ENCODE measurements at places on chromosomes 3 and 15. TPM values are rescaled to one million over a fixed set of nuclear protein-coding genes. Genes with fewer than 3 reads are reported as not detected.

DNA sequence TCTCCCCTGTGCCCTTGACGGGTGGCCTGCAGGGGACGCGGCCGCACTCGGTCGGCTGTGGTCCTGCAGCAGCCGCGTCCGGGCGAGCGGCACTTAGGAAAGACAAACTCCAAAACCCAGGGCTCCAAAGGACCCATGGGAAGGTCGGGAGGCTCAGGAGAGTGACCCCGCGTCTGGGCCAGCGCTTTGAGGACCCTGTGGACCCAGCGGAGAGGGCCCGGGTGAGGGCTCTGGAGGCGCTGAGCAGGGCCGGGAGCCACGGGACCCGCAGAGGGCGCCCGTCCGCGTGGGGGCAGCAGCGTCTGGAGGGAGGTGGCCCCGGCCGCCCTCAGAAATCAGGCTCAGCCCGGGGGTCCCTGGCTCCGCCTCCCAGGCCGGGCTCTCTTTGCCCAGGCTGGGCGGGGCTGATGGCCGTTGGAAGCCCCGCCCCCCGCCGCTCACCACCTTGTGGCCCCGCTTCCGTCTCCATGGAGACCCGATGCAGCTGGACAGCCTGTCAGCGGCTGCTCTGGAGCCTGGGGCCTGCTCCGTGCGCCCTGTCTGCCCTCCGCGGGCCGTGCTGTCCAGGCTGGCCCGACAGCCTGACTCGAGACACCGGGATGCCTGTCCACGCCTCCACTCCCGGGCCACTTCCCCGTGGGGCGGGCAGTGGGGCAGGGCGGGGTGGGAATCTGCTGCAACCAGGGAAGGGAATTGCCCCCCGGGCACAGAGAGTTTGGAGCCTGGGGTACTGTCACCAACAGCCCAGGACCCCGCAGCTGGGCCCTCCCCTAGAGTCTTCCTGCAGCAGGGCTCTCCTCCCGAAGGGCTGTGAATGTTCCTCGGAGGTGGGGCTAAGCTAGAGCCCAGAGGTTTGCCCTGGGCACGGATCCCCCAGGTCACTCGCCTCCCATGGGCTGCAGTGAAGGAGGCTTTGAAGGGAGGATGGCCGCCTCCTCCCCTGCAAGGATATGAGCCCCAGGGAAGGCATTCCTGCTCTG lies 34.8 kb upstream of the RPL32 start:
- no peaks in the 10 kb centered on the region for H3K36me3 ChIP-seq
- H3K4me1 ChIP-seq, result no peaks in the 10 kb centered on the region
- no peak for DNase-seq
- no peak overlapping the region for H3K4me3 ChIP-seq
- H3K27ac ChIP-seq, result no peak overlapping the region

- no peaks in the 10 kb centered on the region for H3K27me3 ChIP-seq
- no peak overlapping the region for H3K27ac ChIP-seq
- no peak for DNase-seq
These were observed 13.9 kb upstream of the ANPEP start for GRCh38 chr15:89828281-89829145.

DNA sequence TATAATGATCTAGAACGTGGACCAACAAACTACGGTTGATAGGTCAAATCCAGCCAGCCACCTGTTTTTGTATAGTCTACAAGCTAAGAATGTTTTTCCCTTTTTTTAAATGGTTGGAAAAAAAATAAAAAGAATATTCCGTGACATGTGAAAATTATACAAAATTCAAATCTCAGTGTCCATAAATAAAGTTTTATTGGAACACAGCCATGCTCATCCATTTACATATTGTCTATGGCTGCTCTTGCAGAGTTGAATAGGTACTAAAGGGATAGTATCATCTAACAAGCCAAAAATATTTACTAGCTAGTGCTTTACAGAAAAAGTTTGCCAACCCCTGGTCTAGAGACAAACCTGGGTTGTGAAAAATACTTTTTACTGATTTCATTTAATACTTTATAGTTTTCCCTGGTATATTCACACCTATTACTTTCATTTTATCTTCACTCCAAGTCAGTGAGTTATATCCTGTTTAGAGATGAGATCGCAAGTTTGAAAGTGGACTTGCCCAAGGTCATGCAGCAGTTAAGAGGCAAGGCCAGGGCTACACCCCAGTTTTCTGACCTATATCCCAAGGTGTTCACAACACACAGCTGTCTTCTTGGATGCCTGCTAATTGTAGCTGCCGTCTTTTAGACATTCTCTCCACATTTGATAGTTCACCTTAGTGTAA lies 58.4 kb downstream of the IGF2BP2 start:
- no peaks in the 10 kb centered on the region for H3K36me3 ChIP-seq
- peaks cover 2% of the 10 kb centered on the region for H3K4me1 ChIP-seq
- no peak overlapping the region for H3K27ac ChIP-seq
- no peak overlapping the region for H3K4me3 ChIP-seq

DNA sequence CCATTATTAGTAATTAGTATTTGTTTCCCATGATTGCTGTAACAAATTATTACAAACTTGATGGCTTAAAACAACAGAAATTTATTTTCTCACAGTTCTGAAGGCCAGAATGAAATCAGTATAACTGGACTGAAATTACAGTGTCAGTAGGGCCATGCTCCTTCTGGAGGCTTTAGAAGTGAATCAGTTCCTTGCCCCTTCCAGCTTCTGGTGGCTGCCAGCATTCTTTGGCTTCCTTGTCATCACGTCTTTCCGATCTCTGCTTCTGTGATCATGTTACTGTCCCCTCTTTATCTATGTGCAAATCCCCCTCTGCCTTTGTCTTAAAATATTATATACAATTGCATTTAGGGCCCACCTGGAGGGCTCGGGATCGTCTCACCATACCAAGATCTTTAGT lies 92.0 kb downstream of the FOXB1 start:
- no peak overlapping the region for H3K4me3 ChIP-seq
- H3K36me3 ChIP-seq, result no peaks in the 10 kb centered on the region
- peaks cover 7% of the 10 kb centered on the region for H3K27me3 ChIP-seq
- no peak overlapping the region for H3K27ac ChIP-seq
- no peak for DNase-seq
- no peaks in the 10 kb centered on the region for H3K4me1 ChIP-seq

GRCh38 chr15:33722005-33722672 lies 246.2 kb upstream of the CHRM5 start:
- no peaks in the 10 kb centered on the region for H3K36me3 ChIP-seq
- H3K4me1 ChIP-seq, result no peaks in the 10 kb centered on the region
- DNase-seq, result no peak
- no peak overlapping the region for H3K4me3 ChIP-seq
- no peak overlapping the region for H3K27ac ChIP-seq

- peaks cover 17% of the 10 kb centered on the region for H3K27me3 ChIP-seq
- no peak overlapping the region for H3K4me3 ChIP-seq
- H3K27ac ChIP-seq, result peak overlapping the region; percentile 31
- H3K4me1 ChIP-seq, result peaks cover 12% of the 10 kb centered on the region
- no peak for DNase-seq
- H3K36me3 ChIP-seq, result no peaks in the 10 kb centered on the region
These were observed 58.3 kb downstream of the EPHB3 start for GRCh38 chr3:184619787-184620430.

DNA sequence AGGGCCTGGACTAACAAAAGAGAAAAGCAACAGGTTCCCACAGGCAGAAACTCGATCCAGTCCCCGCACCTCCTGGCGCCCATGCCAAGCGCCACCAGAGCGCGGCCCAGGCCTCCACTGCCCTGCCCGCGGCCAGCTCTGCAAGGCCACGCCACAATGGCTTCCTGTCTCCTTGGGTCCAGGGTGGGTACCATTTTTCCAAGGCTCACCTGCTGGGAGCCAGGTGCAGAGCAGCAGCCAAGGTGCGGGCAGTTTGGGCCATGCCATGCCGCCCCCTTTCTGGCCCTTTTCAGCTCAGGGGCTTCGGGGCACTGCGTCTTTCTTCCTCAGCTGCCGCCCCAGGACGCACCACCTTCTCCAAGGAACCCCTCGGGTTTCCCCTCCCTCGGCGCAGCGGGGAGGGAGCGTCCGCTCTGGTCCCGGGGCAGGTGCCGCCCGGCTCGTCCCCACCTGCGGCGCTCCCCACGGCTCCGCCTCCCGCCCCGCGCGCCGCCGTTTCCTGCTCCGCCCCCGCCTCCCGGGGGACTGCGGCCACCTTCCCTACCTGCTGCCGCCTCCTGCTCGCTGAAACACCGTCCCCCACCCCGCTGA lies at the start of gene ILDR1:
Gene ILDR1, minus strand, starts transcription at position 437 of the 591 bp plus-strand sequence. Its CDS starts 170 bp downstream, at position 267.
- peaks cover 39% of the 10 kb centered on the region for H3K27me3 ChIP-seq
- H3K36me3 ChIP-seq, result no peaks in the 10 kb centered on the region
- DNase-seq, result no peak
- peak within 1 kb of the TSS; percentile 57 for H3K4me3 ChIP-seq

DNA sequence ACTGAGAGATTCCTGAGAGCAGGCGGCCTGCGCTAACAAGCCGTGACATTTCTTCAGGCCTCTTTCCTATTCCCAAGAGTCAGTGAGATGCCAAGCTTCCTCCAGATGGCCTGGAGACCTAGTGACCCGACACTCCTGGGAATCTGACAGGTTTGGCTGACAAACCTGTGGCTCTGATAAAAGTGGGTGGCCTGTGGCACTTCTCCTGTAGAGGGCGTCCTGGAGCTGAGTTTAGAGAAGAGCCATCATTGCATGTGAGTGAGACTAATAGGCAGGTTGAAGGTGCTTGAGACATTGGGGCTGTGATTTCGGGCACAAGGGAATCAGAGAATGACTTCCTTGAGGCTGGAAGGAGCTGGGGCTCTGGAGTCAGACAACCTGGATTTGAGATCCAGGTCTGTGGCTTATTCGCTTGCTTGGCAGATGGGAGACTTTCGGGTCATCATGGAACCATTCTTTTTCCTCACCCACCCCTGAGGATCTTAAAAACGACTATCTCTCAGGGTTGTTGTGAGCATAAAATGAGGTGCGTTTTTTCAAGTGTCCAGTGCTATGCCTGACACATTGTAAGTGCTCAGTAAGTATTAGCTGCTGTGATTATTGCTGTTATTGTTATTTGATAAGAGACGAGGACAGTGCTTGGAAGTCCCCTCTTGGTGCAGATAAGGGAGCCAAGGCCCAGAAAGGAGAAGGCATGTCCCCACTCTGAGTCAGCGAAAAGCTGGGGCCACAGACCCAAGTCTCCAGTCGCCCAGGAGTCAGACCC lies 77.2 kb downstream of the SCN10A start:
- H3K36me3 ChIP-seq, result no peaks in the 10 kb centered on the region
- peaks cover 19% of the 10 kb centered on the region for H3K27me3 ChIP-seq
- peak overlapping the region; percentile 43 for H3K27ac ChIP-seq
- H3K4me3 ChIP-seq, result no peak overlapping the region

- no peak for DNase-seq
- H3K4me1 ChIP-seq, result peaks cover 6% of the 10 kb centered on the region
- H3K27ac ChIP-seq, result no peak overlapping the region
These were observed 46.7 kb downstream of the ANXA2 start for GRCh38 chr15:60351066-60351465.

DNA sequence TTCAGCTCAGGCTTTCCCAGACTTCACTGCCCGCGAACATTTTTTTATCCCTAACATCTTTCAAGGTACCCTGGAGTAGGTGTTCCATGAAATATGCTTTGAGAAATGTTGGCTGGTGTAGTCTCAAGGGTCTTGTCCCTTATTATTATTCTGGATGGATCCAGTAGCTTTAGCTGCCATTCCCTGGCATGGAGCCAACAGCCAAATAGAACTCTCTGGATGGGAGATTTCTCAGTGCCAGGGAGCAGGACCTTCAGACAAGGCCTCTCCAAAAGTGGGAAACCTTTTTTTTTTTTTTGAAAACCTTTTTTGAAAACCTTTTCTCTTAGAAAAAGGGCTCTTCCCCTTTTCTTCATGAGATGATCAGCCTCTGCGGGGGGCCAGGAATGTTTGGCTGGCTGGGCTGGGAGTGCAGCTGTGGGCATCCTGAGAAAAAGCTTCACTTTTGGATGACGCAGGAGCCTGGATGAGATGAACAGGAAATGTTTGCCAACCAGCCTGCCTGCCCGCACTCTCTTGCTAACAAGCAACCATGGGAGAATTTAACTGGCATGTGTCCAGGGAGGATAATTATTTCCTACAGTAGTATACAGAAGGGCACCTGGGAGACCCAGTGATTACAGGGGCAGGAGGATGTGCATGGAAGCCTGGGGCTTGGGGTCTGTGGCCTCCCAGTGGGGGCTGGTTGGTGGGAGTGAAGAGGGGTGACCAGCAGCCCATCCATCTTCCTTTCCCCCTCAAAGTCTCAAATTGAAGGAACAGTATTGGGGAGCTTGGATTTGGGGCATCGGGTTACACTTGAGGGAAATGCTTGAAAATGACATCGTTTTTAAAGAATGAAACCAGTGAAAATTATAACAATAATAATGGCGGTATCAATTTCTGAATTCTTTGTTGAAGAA lies 109.1 kb upstream of the LRIG1 start:
- H3K36me3 ChIP-seq, result no peaks in the 10 kb centered on the region
- H3K27me3 ChIP-seq, result peaks cover 2% of the 10 kb centered on the region
- H3K4me1 ChIP-seq, result no peaks in the 10 kb centered on the region
- no peak overlapping the region for H3K27ac ChIP-seq

Gene GOLGA8G
- total RNA-seq, result not detected

Gene CCR1
- 6.4 TPM for total RNA-seq

Gene CHL1
- total RNA-seq, result not detected
